Eye (tissue), 1 donor: ENCODE measurements at places on chromosomes 3 and 15.

GRCh38 chr3:129289201-129289921 is 10.7 kb downstream of the HMCES start:
- no peak for DNase-seq

GRCh38 chr3:25133588-25133987 is 294.5 kb upstream of the RARB start:
- no peak for DNase-seq

- peak; percentile 19 for DNase-seq
Measured at GRCh38 chr3:43231276-43232000, 54.9 kb upstream of the SNRK start.

- no peak for DNase-seq
Measured at GRCh38 chr15:59042041-59042440, 54.6 kb downstream of the RNF111 start.

DNA sequence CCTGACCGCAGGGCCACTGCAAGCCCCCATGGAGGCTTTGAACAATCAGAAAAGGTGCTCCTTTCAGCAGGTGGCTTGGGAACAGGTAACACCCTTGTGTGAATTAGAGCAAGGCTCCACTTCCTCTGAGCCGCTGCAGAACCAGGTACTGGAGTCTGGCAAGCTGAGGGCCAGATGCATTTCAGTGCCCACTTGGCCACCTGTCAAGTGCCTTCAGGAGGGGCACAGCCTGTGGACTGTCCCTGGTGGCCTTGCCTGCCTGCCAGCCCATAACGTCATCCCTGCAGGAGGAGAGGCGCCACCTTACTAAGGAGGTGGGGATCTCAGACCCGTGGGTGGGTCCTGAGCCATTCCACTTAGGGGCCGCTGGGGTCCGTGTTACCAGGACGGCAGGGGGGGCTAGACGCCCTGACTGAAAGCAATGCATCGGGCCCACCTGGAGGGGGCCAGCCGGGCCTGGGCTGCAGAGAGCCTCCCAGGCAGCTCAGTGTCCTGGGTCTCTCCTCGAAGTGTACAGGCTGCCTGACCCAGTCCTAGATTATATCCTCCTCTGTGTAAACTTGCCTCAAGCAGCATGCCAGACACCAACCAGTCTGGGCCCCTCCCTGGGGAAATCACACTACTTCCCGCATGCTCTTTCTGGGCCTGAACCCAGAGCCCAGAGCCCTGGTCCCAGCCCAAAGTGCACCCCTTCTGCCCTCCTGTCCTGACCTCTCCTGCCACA is 16.1 kb downstream of the SPTBN5 start:
- DNase-seq, result no peak

- DNase-seq, result no peak
Measured at GRCh38 chr3:47022641-47023071, 43.2 kb downstream of the NBEAL2 start.
